Mammary microvascular endothelial cell (primary cell): ENCODE measurements at places on chromosomes 4 and X. TPM values are rescaled to one million over a fixed set of nuclear protein-coding genes. Genes with fewer than 3 reads are reported as not detected.

STS gene
- total RNA-seq, result 7.1 and 9.4 TPM in 2 replicates

ASMT gene
- not detected in 2 replicates for total RNA-seq

HSFX1 gene
- total RNA-seq, result 0.07 TPM in 1 of 2 replicates, not detected in the other

CXCL8 gene
- 247 and 254 TPM in 2 replicates for total RNA-seq

FABP2 gene
- total RNA-seq, result not detected in 2 replicates

FAM47A gene
- total RNA-seq, result not detected in 2 replicates

GUCY1A1 gene
- total RNA-seq, result 0.67 and 1.3 TPM in 2 replicates
